ENCODE measurements at places on chromosomes 5 and 9.

DNA sequence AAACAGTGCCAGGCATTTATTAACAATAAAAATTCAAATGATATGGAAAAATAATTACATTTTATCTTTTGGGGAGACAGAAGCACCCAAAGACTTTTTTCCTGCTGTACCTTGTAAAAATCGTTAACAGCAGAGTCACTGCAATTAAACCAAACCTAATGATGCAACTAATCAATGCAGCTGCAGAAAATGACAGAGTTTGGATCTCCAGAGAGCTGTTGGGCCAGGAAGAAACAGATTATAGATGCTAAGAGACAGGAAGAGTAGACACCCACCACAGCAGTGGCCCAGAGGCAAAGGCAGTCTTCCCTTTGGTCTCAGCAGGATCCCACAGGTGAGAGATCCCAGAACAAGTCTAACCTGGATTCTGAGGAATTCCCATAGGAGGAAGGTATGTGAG lies 53.0 kb downstream of the SPOCK1 start:
- no peak for DNase-seq

DNA sequence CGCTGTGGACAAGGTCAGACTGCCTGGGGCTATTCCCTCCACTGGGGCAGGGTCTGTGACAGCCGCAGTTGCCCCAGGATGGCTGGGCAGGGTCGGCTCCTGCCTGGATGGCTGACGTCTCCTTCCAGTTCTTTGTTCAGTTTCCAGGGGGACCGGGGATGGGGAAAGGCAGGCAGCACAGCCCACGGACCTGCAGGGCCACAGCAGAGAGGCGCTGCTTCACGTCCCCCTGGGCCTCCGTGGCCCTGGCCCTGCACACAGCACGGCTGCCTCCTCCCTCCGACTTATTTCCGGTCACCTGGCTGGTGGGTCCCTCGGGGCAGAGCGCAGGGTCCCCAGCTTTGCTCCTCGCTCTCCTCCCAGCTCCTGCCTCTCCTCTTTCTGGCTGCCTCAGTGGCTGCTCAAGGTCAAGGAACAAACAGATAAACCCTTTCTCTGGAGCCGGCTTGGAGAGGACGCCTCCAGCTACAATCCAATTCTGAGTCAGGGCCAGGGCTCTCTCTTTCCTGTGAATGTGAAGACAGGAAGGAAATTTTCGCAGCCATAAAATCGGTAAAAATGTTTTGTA lies 169.7 kb downstream of the C9orf50 start:
- no peak for DNase-seq

DNA sequence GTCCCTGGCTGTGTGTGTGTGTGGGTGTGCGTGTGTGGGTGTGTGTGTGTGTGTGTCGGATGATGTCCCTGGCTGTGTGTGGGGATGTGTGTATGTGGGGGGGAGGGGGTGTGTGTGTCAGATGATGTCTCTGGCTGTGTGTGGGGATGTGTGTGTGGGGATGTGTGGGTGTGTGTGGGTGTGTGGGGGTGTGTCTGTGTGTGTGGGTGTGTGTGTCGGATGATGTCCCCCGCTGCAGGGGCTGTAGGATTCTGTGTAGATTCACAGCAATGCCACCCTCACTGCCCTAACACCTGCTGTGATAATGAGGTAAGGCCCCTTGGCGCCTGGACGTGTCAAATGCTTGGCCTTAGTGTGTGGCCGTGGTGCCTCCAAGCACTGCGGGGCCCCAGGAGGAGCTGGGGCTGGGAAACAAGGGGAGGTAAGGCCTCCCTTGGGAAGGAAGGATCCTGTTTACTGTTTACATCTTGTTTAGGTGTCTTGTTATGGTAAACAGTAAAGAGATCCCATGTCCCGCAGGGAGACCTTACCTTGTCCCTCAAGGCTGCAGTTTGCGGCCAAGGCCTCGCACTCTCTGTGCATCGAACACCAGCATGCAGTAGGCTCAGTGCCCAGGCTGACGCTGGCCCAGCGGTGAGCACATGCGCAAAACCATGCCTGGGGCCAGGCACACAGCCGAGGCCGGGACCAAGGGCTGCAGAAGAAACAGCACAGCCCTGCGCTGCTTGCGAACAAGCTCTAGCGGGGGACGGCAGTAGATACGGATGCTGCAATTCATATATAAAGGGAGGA lies 24.1 kb downstream of the AHRR start:
- DNase-seq: no peak

- DNase-seq: no peak
Observed at GRCh38 chr5:179530069-179530998, 20.0 kb upstream of the RUFY1 start.

DNA sequence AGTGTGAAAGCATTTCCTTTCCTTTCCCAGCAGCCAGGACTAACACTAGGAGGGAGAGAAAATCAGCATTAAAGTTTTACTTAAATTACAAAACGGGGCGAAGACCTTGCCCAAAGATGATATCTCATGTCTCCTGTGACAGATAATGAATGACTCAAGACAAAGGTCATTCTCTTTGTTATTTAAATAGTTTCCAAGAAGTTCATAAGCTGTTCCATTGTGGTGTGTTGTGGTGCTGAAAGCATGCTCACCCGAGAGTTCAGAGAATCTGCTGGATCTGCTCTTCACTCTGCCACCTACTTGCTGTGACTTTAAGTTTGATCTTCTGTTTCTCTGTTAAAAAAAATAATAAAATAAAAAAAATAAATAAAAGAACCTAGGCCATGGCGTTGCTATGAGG lies 265.9 kb upstream of the NR4A3 start:
- no peak for DNase-seq

DNA sequence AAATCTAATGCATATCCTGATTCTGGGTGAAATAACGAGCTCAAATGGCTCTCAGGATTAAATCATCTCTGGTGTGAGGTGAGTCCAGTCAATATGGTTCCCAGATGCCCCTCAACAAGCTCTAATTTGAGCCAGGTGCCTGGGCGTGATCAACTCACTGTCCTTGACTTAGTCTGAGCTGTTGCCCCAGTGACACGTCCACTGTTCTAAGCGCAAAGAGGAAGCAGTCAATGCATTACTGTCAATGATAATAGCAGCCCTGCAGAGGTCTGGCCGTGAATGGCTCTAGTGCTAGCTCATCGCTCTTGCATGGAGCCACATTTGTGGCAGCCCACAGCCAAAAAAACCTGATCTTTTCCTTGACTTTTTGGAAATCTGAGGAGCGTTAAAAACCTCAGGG lies 128.6 kb upstream of the EFNA5 start:
- no peak for DNase-seq

DNA sequence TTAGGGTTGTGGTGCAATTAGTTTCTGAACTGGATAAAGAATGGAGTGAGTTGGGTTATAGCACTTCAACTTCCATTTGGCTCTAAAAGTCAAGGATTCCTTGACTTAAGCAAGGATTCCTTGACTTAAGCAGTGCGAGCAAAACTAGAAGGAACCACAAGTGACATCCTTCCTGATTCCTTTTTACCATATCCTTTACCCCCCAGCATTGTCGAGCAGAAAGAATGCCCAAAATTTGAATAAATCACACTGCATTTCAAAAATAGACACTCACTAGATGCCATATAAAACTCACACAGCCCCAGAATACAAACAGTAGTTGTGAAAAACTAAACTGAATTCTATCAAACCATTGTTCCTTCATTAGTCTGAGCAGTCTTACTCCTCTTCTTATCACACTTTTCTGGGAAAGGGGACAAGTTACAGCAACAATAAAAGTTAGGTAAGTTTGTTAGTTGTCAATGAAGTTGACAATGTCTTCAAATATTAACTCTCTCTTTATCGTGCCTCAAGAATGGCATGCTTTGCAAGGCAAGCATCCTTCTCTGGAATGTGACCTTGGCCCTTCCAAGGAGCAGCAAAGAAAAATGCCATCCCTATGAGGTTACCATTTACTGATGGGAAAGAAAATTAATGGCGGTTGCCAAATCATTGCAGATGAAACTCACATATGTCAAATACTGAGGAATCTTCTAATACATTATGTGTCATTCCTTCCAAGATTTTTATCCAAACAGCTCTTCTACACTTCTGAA lies 273.3 kb upstream of the ANKRD55 start:
- DNase-seq: no peak

DNA sequence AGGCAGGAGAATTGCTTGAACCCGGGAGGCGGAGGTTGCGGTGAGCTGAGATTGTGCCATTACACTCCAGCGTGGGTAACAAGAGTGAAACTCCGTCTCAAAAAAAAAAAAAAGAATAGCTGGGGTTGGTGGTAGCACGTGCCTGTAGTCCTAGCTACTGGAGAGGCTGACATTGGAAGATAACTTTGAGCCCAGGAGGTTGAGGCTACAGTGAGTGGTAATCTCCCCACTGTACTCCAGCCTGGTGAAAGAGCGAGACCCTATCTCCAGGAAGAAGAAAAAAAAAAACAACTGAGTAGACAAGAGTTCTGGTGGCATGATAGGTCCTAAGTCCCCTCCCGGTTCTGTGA lies 26.3 kb downstream of the GOLGA2 start:
- DNase-seq: no peak

- DNase-seq: no peak
Observed at GRCh38 chr5:56674441-56674840, 140.9 kb upstream of the MAP3K1 start.

- no peak for DNase-seq
Observed at GRCh38 chr9:38447703-38448102, 23.4 kb upstream of the IGFBPL1 start.

- DNase-seq: no peak
Observed at GRCh38 chr9:6538666-6539071, 106.9 kb downstream of the GLDC start.

DNA sequence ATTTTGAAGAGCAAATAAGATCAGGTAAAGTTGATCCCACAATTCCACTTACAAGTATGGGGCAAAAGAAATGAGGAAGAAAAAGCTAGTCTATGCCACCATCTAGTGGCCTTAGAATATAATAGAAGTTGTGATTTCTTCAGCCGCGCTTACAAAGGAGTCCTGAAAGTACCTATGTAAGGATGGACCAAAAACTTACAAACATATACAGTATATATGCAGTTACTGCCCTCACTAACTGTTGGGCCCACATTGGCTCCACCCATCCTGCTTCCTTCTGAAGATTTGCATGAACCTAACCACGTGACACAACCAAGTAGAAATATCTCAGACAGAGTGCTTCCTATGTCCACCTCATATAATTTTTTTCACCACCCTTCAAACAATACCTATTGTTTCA lies 11.7 kb upstream of the OR13D1 start:
- DNase-seq: peak; percentile 8

GRCh38 chr5:143696921-143697320 lies 115.0 kb upstream of the HMHB1 start:
- no peak for DNase-seq

DNA sequence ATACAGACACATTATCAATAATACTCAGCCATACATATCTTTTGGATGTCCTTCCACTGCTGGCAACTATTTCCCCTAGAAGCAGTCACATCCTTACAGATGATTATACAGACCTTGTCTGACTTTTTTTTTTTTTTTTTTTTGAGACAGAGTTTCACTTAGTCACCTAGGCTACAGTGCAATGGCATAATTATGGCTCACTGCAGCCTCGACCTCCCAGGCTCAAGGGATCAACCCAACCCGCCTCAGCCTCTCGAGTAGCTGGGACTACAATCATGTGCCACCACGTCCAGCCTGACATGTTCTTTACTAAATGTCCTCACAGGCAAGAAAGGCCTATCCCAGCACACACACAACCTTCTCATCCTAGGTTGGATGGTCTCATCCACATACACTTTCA lies 24.0 kb downstream of the NR6A1 start:
- DNase-seq: no peak

- no peak for DNase-seq
Observed at GRCh38 chr5:171032435-171032973, 170.7 kb downstream of the RANBP17 start.

- no peak for DNase-seq
Observed at GRCh38 chr5:7622498-7622897, 226.6 kb downstream of the ADCY2 start.

DNA sequence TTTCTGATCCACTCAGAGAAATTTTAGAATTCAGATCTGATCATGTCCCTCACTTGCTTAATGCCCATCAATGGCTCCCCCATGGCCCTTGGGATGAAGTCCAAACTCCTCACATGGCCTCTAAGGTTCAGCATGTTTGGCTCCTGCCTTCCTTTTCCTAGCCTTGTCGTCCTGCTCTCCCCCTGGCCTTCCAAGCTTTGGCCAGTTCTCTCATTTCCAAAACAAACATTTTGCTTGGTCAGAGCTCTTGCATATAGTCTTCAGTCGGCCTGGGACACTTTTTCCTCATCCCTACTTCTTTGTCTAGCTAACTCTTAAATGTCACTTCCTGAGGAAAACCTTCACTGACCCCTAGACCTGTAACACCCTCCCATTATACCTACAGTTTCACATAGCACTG lies 37.1 kb upstream of the PPP3R2 start:
- no peak for DNase-seq

GRCh38 chr5:3320317-3320875 lies 275.2 kb upstream of the IRX1 start:
- no peak for DNase-seq

- no peak for DNase-seq
Observed at GRCh38 chr9:74887041-74887980, at the start of gene TRPM6. Gene TRPM6 (minus strand): TSS chr9:74887921. CDS start chr9:74887856, 65 bp downstream.

DNA sequence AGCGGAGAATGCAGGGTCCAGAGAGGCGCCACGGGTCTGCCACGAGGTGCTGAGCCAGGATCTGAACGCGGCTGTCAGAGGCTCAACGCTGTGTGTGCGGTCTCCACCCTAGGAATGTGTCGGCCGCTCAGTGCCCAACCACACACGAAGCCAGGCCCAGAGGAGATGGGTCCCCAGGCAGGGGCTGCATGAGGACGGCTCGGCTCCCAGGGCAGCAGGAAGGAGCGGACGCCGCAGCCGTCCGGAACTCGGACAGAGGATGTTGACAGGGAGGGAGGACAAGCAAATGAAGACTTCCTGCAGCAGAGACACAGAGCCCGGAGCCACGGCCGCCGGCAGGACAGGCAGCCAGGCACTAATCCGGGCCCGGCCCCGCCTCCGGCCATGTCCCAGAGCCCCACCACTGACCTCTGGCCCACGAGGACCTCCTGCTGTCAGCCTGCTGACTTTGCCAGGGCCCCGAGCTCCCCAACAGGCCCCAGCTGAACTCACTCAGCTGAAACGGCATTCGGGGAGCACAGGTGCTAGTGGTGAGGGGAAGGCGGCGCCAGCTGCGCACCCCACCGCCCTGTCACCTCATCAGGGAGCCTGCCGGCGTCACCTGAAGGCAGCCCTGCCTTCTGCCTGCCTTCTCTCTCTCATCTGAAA lies 12.7 kb downstream of the VAV2 start:
- no peak for DNase-seq

DNA sequence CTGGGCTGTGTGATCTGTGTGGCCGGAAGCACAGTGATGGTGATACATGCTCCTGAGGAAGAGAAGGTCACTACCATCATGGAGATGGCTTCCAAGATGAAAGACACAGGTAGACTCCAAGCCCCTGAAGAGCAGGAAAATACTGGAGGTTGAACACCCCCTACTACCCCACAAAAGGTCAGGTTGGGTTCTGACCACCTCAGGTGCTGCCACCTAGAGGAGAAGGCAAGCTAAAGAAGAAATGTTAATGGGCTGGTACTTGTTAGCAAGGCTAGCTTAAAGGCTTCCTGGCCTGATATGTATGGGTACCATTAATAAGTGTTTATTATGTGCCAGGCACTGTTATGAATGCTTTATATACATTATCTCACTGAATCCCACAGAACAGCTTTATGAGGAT lies 11.7 kb downstream of the NIPAL4 start:
- DNase-seq: no peak

Data from brain pericyte (primary cell).